Activated naive CD4-positive, alpha-beta T cell treated with anti-CD3 and anti-CD28 coated beads, Interleukin-2, amount 10 ng/mL, durations not matched to agents 7 days and 5 days (primary cell): ENCODE measurements at places on chromosomes 7 and 10.

GRCh38 chr10:60350400-60350799, 39.3 kb downstream of the ANK3 start:
- no peak for DNase-seq

DNA sequence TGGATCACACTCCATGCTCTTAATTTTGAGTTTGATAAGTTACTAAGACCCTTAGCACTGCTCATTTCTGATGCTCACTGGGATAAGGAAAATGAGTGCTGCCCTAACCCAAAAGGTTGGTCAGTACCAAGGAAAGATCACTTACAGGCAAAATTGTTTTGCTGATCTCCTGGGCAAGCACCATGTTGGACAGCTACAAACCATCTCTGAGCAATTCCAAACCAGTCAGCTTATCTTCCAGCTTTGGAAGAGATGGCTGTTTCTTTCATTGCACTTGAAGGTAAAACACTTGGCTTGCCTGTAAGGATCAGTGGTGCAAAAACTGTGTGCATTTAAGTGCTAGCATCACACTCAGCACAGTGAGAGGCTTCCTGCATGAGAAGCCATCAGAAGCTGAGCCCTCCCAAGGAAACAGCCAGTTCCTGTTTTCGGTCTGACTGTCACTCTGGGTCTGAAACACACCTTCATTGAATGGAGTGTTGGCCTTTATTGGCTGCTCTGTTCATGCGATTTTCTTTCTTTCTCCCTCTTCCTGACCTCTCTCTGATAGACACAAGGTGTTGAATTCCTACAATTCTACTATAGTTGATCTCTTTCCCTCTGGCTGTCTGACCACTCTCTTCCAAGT, 126.4 kb upstream of the GHITM start:
- peak; percentile 28 for DNase-seq

DNA sequence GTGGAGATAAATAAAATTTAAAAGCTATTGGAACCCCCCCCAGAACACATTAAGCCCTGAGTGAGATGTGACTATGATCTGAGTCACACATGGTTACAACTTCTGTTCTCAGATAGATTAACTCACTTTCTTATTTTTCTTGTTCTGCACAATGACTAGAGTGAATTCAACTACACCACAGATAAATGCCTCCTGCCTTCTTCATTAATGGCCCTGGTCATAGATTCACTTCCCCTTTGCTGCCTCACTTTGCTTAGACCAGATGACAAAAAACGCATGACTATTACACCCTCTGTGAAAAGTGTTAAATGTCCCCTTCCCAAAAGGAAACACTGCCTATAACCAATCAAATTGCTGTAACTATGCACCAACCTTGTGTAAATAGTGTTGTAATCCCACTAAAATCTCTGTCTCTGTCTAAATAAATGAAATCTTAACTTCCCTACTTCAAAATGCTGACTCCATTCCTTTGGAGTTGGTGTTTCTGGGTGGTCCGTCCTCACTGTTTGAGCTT, 49.4 kb downstream of the AKR1D1 start:
- no peak for DNase-seq

DNA sequence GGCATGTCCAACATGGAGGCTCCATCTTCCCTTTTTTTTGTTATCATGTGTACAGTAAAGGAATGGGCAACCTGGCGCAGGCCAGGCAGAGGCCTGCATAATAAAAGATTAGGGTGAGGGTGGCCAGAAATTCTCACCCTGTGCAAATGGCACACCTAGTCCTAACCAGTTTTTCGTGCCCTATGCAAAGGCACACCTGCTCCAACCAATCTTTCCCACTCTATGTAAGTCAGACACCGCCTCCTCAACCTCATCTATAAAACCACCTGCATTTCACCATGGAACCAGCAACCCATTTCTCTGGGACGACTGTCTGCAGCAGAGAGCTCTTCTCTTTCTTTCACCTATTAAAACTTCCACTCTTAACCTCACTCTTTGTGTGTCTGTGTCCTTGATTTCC, 16.1 kb downstream of the TBATA start:
- peak; percentile 1 for DNase-seq

- DNase-seq: no peak
These were observed 2.5 kb downstream of the VSIR start for GRCh38 chr10:71770789-71771188.

DNA sequence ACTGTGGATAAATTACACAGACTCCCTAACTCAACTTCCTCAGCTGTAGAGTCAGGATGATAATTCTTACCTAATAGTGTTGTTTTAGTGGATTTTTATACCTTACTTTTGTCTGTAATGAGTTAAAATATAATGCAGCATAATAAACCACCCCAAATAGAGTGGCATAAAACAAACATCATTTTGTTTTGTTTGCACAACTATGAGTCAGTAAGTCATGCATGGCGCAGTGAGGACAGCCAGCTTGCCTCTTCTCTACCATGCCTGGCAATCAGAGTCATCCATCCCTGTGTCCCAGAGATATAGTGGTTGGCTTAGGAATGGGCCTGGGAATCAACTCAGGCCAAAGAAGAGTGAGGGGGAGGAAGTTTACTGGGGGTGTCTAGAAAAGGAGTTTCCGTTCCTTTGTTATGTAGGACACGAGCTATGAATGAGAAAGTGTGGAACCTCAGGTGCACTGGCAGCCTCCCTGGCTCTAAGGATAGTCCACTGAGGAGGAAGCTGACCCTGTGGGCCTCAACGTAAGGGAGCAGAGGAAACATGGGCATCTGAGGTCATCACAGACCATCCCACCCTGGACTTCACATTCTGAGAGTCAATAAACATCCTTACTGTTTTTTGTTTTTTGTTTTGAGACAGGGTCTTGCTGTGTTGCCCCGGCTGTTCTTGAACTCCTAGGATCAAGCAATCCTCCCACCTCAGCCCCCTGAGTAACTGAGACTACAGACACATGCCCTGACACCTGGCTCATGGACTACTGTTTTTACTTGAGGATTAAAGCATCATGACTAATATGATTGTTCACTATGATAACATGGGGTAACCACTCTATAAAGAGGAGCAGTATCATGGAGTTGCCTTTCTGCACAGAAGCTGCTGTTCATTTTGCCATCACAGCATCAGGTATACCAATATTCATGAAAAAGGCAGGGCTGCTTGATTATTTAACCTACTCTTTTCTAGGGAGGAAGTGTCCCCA, 21.0 kb upstream of the GRB10 start:
- DNase-seq: no peak
